LHCN-M2 (cell line): ENCODE measurements at places on chromosomes 1 and 21. TPM values are rescaled to one million over a fixed set of nuclear protein-coding genes. Genes with fewer than 3 reads are reported as not detected.

The BRINP2 gene
- 0.46 and 0.71 TPM in 2 replicates for total RNA-seq

The B3GALT2 gene
- 2.5 and 5.7 TPM in 2 replicates for total RNA-seq

The LAPTM5 gene
- 1.2 and 1.3 TPM in 2 replicates for total RNA-seq

The CAMK1G gene
- not detected in 2 replicates for total RNA-seq

The OR6N1 gene
- not detected in 2 replicates for total RNA-seq

The RNF115 gene
- 10.4 and 13.3 TPM in 2 replicates for total RNA-seq

DNA sequence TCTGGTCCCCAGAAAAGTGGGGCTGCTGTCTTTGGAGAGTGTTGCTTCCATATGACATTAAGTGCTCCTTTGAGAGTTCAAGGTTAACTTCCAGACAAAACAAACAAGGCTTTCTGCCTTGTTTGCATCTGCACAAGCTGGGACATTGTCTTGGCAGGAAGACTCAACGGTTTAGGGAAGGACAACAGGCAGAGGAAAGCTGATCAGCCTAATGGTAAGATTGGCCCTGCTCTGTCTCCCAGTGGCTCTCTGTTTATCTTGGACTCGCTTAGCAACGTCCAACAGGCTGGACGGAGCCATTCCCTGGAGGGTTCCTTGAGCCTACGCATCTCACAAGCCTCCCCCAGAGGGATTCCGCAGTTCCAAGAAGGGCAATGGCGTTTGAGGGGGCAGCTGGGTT is 62.2 kb upstream of the SLC44A3 start:
- no peak for DNase-seq

DNA sequence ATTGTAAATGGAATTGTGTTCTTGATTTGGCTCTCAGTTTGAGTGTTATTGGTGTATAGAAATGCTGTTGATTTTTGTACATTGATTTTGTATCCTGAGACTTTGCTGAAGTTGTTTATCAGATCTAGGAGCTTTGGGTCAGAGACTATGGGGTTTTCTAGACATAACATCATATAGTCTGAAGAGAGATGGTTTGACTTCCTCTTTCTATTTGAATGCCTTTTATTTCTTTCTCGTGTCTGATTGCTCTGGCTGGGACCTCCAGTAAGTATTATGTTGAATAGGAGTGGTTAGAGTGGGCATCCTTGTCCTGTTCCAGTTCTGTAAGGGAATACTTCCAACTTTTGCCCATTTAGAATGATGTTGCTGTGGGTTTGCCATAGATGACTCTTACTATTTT is 39.1 kb upstream of the ANGPTL1 start:
- DNase-seq: no peak

GRCh38 chr1:84398175-84399155 is at the start of gene DNASE2B:
DNASE2B (plus strand) TSS chr1:84398484; CDS start chr1:84398565, 81 bp downstream.
- DNase-seq: no peak

- no peak for DNase-seq
These were observed 84.5 kb downstream of the CAMK2N1 start for GRCh38 chr1:20401405-20402010.

DNA sequence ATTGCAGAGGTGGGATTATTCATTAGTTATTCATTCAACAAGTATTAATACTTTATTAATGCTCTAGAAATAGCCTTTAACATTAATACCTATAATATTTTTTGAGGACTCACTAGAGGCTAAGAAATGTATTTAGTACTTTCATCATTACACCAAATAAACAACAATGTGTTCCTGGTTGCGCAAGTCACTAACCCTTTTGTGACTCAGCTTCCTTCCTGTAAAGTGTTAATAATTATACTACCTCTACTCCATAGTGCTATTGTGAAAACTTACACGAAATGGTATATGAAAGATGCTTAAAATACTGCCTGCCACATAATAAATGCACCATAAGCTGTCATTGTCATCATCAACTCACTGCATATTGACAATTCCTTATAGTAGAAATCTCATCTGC is 431.0 kb downstream of the DPYD start:
- DNase-seq: peak; percentile 46

DNA sequence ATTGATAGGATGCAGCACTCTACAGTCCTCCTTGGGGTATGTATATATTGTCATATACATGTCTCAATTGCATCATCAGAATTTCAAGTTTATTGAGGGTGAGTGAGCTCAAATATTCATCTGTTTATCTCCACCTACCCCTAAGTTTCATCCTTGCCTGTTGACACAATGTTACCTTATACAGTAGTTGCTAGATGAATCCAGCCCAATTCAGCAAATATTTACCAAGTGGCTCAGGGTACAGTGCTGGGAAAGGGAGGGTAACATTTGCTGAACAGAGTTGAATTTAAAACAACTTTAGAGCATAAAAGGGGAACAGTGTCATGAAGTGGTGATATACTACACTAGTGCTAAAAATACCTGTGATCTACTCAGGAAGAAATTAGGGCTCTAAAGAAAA is 14.4 kb downstream of the ELAVL4 start:
- no peak for DNase-seq

- no peak for DNase-seq
These were observed 55.0 kb downstream of the KCNJ15 start for GRCh38 chr21:38311765-38312164.

DNA sequence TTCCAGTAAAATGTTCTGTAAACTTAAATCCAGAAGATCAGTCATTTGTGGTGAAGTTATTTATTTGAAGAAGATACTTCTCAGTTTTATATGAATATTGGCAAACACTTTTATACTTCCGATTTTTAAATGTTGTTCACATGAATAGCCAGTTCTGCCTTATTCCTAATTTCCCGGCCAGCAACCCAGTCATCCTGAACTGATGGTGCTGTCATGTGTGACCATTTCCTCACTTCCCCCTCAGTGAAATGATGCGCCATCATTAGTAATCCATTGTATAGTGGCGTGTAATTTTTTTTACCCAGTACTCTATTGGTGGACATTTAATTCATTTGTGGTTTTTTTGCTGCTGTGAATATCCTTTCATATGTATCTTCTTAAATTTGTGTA is 16.4 kb downstream of the GPSM2 start:
- DNase-seq: peak; percentile 73

- no peak for DNase-seq
These were observed 11.4 kb downstream of the KCNJ15 start for GRCh38 chr21:38267991-38268863.

DNA sequence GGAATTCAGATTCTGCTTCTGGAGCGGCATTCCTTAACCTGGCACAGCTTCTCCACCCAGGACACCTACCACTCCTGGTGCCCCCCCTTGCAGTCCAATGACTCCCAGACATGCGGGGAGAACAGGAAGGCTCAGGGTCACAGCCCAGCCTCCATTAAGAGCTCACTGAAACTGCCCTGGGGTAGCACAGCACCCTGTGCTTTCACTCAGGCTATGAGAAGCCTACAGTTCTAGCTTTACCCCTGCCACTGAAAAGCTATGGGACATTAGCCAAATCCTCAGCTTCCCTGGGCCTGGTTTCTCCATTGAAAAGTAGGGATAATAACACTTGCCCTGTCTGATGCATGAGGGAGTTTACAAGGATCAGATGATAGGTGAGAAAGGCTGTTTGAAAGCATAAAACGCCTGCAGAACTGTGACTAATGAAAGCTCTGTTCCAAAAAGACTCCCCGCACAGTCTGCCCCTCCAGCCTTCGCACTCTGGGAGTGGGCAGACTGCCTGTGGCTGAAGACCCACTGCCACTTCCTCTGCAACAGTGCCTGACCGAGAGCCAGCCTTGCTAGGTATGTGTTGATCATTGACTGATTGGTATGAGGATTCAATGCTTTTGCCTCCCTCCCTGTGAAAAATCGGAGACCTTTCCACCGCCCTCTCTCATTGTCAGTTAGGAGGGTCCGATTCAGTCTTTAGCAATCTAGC is 2.7 kb upstream of the CLDN19 start:
- no peak for DNase-seq
